HFFc6 (cell line): ENCODE measurements at places on chromosomes 5 and 9. TPM values are rescaled to one million over a fixed set of nuclear protein-coding genes. Genes with fewer than 3 reads are reported as not detected.
A peak's percentile ranks its signal among the peaks of the same experiment; 100 is the strongest.

The FRMPD1 gene
- total RNA-seq: not detected in 3 replicates

The LRRC70 gene
- total RNA-seq: 0.18 to 0.50 TPM (median 0.25 TPM) in 3 replicates

DNA sequence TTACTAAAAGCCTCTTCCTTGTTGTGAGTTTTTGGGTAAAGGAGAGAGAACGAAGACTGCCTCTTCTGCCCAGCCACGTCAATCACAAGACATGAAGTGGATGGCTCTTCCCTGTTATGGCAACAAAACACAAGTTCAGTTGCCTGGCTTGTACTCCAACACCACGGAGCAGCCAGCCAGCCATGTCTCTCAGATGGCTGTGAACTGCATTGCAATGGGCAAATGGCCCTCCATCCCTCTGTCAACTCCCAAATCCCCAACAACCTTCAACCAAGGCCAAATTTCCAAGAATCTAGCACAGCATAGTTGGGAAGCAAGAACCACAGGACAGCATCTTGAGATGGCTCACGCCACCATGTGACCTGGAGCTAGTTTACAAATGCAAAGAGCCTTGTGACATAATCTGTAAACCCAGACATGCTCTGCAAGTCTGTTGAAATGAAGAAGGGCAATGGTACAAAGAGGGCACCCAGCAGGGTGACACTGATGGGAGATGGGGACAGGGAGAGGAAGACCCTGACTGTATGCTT lies 53.9 kb downstream of the ZNF366 start:
- peaks cover 2% of the 10 kb centered on the region for H3K27me3 ChIP-seq
- peak overlapping the region; percentile 99; the same call in 1 of the 2 replicates for H3K27ac ChIP-seq
- peaks cover 45% of the 10 kb centered on the region for H3K4me1 ChIP-seq
- no peak for DNase-seq
- no peak overlapping the region for H3K4me3 ChIP-seq

The NTNG2 gene
- 0.46 and 0.50 TPM in 2 replicates for total RNA-seq

The PPP2R2B gene
- total RNA-seq: not detected in 3 replicates

The C5orf58 gene
- total RNA-seq: not detected in 3 replicates

DNA sequence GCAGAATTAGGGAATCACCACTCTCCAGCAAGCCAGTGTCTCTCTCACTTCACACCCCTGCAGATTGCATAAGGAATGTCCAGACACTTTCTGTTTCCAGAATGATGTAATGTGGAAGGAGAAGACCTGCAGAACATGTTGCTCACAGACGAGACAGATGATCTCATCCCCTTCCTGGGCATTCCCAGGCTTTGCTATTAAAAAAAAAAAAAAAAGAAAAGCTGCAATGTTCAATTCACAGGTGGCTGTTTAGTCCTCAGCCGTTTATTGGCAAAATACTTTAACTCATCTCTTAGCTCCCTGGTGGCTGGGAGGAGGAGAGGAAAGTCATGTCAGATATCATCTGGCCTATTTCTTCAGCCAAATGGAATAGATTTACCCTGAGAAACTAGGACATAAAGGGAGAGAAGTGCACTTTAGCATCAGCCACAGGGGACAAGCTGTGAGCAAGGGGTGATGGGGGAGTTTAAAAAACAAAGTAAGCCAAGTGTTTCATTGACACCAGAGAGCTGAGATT lies 95.9 kb upstream of the TNC start:
- peak; percentile 50 for DNase-seq
- H3K27ac ChIP-seq: no peak overlapping the region
- H3K4me1 ChIP-seq: peaks cover 59% of the 10 kb centered on the region
- peaks cover 5% of the 10 kb centered on the region for H3K27me3 ChIP-seq

DNA sequence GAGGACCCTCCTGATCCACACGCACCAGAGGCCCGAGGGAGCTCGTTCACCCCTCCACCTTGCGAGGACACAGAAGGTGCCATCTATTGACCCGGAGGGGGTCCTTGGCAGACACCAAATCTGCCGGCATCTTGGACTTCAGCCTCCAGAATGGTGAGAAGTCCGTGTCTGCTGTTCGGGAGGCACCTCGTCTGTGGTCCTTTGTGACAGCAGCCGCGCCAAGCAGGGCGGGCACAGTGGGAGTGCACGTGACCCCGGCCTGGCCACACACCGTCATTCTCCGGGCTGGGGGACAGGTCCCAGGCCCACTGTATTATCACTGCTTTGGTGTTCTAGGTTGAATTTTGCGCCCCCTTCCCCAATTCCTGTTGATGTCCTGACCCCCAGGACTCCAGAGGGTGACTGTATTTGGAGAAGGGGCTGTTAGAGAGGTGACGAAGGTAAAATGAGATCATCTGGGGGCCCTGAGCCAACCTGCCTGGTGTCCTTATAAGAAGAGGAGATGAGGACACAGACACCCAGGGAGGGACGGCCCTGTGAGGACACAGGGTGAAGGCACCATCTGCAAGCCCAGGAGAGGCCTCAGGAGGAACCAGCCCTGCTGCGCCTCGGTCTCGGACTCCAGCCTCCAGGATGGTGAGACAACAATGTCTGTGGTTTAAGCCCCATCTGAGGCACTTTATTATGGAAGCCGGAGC lies 15.7 kb downstream of the LPCAT1 start:
- H3K4me1 ChIP-seq: peaks cover 24% of the 10 kb centered on the region
- peaks cover 7% of the 10 kb centered on the region for H3K36me3 ChIP-seq
- H3K27ac ChIP-seq: no peak overlapping the region
- no peaks in the 10 kb centered on the region for H3K27me3 ChIP-seq
- DNase-seq: no peak

DNA sequence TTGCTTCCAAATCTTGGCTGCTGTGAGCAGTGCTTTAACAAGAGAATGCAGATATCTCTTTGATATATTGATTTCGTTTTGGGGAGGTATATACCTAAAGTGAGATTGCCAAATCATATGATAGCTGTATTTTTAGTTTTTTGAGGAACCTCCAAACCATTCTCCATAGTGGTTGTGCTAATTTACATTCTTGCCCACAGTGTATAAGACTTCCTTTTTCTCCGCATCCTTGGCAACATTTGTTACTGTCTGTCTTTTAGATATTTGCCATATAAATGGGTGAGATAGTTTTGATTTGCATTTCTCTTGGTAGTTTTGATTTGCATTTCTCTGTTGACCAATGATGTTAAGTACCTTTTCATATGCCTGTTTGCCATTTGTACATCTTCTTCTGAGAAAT lies 10.0 kb upstream of the PLK2 start:
- H3K4me3 ChIP-seq: no peak overlapping the region
- DNase-seq: no peak
- no peaks in the 10 kb centered on the region; the same call in none of the 2 replicates for H3K27me3 ChIP-seq

The TLN1 gene
- 468 to 541 TPM (median 472 TPM) in 3 replicates for total RNA-seq

GRCh38 chr9:17052626-17053025 lies 82.2 kb upstream of the CNTLN start:
- no peaks in the 10 kb centered on the region for H3K4me1 ChIP-seq
- no peak overlapping the region for H3K4me3 ChIP-seq
- no peaks in the 10 kb centered on the region for H3K36me3 ChIP-seq
- peaks cover 4% of the 10 kb centered on the region for H3K27me3 ChIP-seq
- no peak for DNase-seq

GRCh38 chr9:85402551-85402950 lies 339.2 kb downstream of the AGTPBP1 start:
- peaks cover 4% of the 10 kb centered on the region; the same call in 1 of the 2 replicates for H3K36me3 ChIP-seq
- H3K4me3 ChIP-seq: no peak overlapping the region
- H3K27me3 ChIP-seq: no peaks in the 10 kb centered on the region; the same call in 1 of the 2 replicates
- DNase-seq: no peak
- H3K27ac ChIP-seq: no peak overlapping the region
- H3K4me1 ChIP-seq: no peaks in the 10 kb centered on the region

The MARVELD2 gene
- total RNA-seq: 0.12 TPM in 1 of 3 replicates, not detected in the others

- H3K4me1 ChIP-seq: 0 out of 2 replicates have a peak, but pooled peaks cover 4% of the 10 kb centered on the region
- H3K27ac ChIP-seq: no peak overlapping the region
- DNase-seq: no peak
- no peaks in the 10 kb centered on the region for H3K36me3 ChIP-seq
- peaks cover 3% of the 10 kb centered on the region; the same call in 1 of the 2 replicates for H3K27me3 ChIP-seq
- H3K4me3 ChIP-seq: peak overlapping the region; percentile 55; the same call in 1 of the 2 replicates
Observed at GRCh38 chr9:110316261-110317075, 21.2 kb downstream of the TXNDC8 start.

The PITX1 gene
- 13.7 and 21.1 TPM in 2 replicates for total RNA-seq
